ENCODE measurements at places on chromosomes 13 and 19.

- no peak overlapping the region for H3K27ac ChIP-seq
- peak overlapping the region; percentile 73 for H3K4me3 ChIP-seq
- no peaks in the 10 kb centered on the region for H3K36me3 ChIP-seq
- no peak for DNase-seq
Measured at GRCh38 chr19:39083599-39083982, 577 bp upstream of the ACP7 start.

GRCh38 chr13:43143591-43143990 is 120.2 kb downstream of the DNAJC15 start:
- H3K27ac ChIP-seq = no peak overlapping the region
- H3K4me3 ChIP-seq = no peak overlapping the region
- no peaks in the 10 kb centered on the region for H3K27me3 ChIP-seq
- peaks cover 14% of the 10 kb centered on the region for H3K4me1 ChIP-seq
- DNase-seq = no peak
- H3K36me3 ChIP-seq = no peaks in the 10 kb centered on the region

DNA sequence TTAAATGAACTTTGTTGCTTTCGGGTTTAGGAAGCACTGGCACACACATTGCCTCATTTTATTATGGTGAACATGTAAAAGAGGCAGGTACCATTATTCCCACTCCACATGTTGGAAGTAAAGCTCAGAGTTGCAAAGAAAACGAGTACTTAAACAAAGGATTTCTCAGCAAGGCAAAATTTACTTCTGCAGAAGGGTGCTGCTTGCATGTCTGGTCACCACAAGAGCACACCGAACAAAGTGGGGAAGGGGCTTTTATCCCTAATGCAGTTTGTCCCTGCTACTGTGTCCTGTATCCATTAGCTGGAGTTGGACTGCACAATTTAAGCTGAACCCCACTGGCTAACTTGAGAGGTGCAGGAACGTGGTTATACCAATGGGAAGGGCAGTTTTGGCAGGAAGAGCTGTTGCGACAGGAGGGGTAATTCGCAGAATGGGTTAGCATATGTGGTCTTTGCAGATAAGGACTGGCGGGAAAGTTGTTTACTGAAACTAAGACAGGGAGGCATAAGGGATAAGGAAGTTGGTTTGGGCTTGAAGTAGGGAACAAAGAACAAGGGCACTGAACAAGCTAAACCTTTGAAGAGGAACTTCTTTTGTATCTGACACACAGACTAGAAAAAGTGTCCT is 545.5 kb downstream of the UQCRFS1 start:
- DNase-seq = peak; percentile 6
- no peaks in the 10 kb centered on the region for H3K27me3 ChIP-seq
- H3K36me3 ChIP-seq = no peaks in the 10 kb centered on the region
- H3K4me1 ChIP-seq = no peaks in the 10 kb centered on the region
- no peak overlapping the region for H3K4me3 ChIP-seq
- H3K27ac ChIP-seq = no peak overlapping the region

DNA sequence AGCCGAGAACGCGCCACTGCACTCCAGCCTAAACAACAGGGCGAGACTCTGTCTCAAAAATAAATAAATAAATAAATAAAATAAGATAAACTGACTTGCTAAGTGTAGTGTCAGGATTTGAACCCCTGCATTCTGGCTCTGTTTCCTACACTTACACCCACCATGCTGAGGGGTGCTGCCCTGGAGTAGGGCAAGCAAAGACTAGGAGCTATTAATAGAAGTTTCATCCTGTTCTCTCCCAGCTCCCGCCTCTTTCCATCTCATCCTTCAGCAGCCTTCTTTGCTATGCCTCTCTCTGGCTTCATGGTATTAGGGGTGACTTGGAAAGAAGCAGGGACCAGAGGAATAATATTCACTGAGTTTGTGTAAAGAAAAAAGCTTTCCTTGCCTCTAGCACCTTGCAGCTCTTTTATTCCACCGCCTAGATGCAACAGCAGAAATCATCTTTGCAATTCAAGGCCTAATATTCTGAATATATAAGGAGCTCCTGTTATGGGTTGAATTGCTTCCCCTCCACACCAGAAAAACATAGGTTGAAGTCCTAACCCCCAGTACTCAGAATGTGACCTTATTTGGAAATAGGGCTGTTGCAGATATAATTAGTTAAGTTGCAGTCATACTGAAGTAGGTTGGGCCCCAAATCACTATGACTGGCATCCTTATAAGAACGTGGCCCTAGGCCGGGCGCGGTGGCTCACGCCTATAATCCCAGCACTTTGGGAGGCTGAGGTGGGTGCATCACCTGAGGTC is 8.7 kb upstream of the PLAUR start:
- no peaks in the 10 kb centered on the region for H3K27me3 ChIP-seq
- H3K27ac ChIP-seq = no peak overlapping the region
- DNase-seq = no peak
- H3K4me1 ChIP-seq = 0 out of 2 replicates have a peak, but pooled peaks cover 4% of the 10 kb centered on the region
- H3K4me3 ChIP-seq = no peak overlapping the region

GRCh38 chr19:12864721-12865715 is 16.2 kb downstream of the DNASE2 start:
- peaks cover 21% of the 10 kb centered on the region for H3K4me1 ChIP-seq
- H3K27ac ChIP-seq = peak overlapping the region; percentile 72
- H3K27me3 ChIP-seq = no peaks in the 10 kb centered on the region
- H3K36me3 ChIP-seq = no peaks in the 10 kb centered on the region
- no peak for DNase-seq
- no peak overlapping the region for H3K4me3 ChIP-seq

- H3K4me1 ChIP-seq = no peaks in the 10 kb centered on the region
- no peak for DNase-seq
- H3K36me3 ChIP-seq = no peaks in the 10 kb centered on the region
Measured at GRCh38 chr19:48780631-48781391, 25.5 kb downstream of the FGF21 start.

DNA sequence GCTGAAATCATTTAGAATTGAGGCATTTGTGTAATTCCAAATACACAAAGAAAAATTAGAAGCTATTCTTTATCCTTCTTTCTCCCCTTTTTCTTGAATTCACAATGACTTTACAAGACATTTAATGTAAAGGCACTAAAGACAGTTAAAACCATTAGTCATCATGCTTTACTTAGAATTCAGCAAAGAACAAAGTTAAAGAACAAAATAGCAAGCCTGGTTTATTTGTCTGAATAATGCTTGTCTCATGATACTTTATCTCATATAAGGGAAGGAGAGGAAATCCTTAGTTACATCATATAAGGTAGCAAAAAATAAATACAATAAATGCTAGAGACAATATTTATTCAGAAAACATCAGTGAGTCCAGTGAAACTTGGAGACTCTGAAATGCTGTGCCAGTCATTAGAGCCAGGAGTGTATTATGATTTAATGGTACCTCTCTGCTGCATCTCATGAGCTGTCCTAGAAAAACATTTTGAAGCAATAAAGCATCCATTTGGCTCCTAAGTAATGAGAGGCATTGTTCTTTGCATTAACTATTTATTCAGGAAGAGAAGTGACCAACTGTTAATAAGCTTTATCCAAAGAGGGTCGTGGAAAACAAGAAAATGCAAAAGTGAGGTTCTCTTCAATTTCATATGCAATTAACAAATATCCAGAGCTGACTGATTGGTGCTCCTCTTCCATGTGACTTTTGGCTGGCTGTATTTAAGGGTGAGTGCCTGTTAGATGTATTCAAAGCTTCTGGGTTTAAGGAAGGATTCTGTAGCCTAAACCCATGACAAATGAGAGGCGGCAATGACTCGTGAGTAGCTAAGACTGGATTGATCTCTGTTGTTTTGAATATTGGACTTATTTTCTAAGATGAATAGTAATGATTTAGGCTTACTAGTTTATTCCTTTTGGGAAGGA is 105.0 kb downstream of the DGKH start:
- no peaks in the 10 kb centered on the region for H3K4me1 ChIP-seq
- H3K27me3 ChIP-seq = no peaks in the 10 kb centered on the region
- DNase-seq = no peak
- H3K4me3 ChIP-seq = no peak overlapping the region
- no peak overlapping the region for H3K27ac ChIP-seq
- no peaks in the 10 kb centered on the region for H3K36me3 ChIP-seq

GRCh38 chr19:27740396-27740795 is 1472.6 kb downstream of the UQCRFS1 start:
- no peaks in the 10 kb centered on the region for H3K4me1 ChIP-seq
- DNase-seq = no peak
- no peaks in the 10 kb centered on the region for H3K27me3 ChIP-seq

GRCh38 chr19:54298357-54299125 is 14.4 kb downstream of the LILRA5 start:
- no peaks in the 10 kb centered on the region for H3K4me1 ChIP-seq
- H3K27me3 ChIP-seq = no peaks in the 10 kb centered on the region
- no peak overlapping the region for H3K4me3 ChIP-seq
- H3K27ac ChIP-seq = no peak overlapping the region
- no peak for DNase-seq

DNA sequence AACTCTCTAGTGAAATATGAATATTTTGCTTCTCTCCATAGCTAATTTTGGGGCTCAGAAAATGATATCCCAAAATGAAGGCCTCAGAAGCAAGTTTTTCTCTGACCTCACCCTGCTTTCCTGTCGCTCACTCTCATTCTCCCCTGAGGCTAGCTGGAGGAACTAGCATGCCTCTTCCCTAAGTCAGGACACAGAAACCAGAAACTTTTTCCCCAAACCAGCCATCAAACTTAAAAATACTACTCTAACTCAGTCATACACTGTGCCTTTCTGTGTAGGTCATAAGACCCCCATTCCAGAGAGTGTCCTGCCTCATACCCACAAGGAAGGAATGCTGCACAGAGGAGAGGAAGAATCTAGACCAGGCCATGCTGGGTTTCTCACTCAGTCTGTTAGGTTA is 329.6 kb downstream of the PCDH20 start:
- no peaks in the 10 kb centered on the region for H3K36me3 ChIP-seq
- no peak overlapping the region for H3K27ac ChIP-seq
- no peak for DNase-seq
- no peaks in the 10 kb centered on the region for H3K27me3 ChIP-seq
- no peak overlapping the region for H3K4me3 ChIP-seq
- H3K4me1 ChIP-seq = peaks cover 12% of the 10 kb centered on the region

DNA sequence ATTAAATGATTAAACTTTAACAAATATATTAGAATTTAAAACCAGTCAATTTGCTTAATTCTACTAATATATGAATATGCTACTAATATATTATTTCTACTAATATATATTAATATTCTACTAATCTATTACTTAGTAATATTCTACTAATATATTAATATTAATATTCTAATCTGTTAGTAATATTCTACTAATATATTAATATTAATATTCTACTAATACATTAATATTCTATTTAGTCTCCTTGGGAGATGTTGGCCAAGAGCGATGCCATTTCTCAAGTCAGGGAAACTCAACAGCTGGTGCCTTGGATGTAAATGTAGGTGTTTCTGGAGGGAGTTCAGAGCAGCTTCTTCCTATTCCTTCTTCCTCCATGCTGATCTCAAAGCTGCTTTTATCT is 259.2 kb upstream of the TMTC4 start:
- H3K27ac ChIP-seq = no peak overlapping the region
- no peak overlapping the region for H3K4me3 ChIP-seq
- H3K27me3 ChIP-seq = no peaks in the 10 kb centered on the region

GRCh38 chr19:5913739-5914357 is at the start of gene CAPS:
Gene CAPS, plus strand, starts transcription at chr19:5914254. Its CDS starts 153 bp downstream, at chr19:5914407.
- no peaks in the 10 kb centered on the region for H3K4me1 ChIP-seq
- no peaks in the 10 kb centered on the region for H3K27me3 ChIP-seq
- H3K4me3 ChIP-seq = no peak within 1 kb of the TSS
- DNase-seq = no peak

DNA sequence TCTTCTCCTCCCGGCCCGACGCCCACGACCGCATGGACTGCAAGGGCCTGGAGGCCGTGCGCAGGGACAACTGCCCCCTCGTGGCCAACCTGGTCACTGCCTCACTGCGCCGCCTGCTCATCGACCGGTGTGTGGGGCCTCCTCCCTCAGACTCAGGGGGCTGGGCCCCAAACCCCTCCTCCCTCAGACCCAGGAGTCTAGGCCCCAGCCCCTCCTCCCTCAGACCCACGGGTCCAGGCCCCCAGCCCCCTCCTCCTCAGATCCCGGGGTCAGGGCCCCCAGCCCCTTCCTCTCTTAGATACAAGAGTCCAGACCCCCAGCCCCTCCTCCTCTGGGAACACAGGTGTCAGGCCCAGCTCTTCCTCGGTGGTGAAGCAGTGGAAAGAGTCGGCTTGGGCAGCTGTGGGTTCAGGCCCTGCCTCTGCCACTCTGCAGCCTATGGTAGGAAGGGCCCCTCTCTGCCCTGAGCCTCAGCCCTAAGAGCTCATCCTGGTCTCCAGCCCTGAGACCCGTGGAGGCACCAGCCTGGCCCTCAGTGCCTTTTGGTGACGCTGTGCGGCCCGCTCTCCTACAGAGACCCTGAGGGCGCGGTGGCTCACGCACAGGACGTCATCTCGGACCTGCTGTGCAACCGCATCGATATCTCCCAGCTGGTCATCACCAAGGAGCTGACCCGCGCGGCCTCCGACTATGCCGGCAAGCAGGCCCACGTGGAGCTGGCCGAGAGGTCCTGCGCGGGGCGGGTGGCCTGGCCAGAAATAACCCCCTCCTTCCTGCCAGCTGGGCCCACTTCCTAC is 3.7 kb upstream of the SPIB start:
- no peak overlapping the region for H3K4me3 ChIP-seq
- DNase-seq = peak; percentile 93
- no peaks in the 10 kb centered on the region for H3K36me3 ChIP-seq
- no peaks in the 10 kb centered on the region for H3K27me3 ChIP-seq
- peaks cover 11% of the 10 kb centered on the region for H3K4me1 ChIP-seq
- H3K27ac ChIP-seq = 0 out of 2 replicates have a peak overlapping the region, but pooled peaks have one; percentile 26

GRCh38 chr19:3479177-3479833 is 1.0 kb downstream of the SMIM24 start:
- H3K27me3 ChIP-seq = no peaks in the 10 kb centered on the region
- H3K4me3 ChIP-seq = peak overlapping the region; percentile 52
- H3K27ac ChIP-seq = no peak overlapping the region
- H3K36me3 ChIP-seq = no peaks in the 10 kb centered on the region
- peaks cover 11% of the 10 kb centered on the region for H3K4me1 ChIP-seq

GRCh38 chr19:18771328-18772242 is 19.5 kb downstream of the COMP start:
- DNase-seq = peak; percentile 70
- no peak overlapping the region for H3K4me3 ChIP-seq
- H3K4me1 ChIP-seq = no peaks in the 10 kb centered on the region
- H3K36me3 ChIP-seq = no peaks in the 10 kb centered on the region
- H3K27me3 ChIP-seq = peaks cover 91% of the 10 kb centered on the region

- H3K4me1 ChIP-seq = no peaks in the 10 kb centered on the region
- no peak overlapping the region for H3K4me3 ChIP-seq
- no peaks in the 10 kb centered on the region for H3K36me3 ChIP-seq
- DNase-seq = no peak
- H3K27me3 ChIP-seq = no peaks in the 10 kb centered on the region
Measured at GRCh38 chr13:37534181-37534580, 64.4 kb downstream of the POSTN start.

DNA sequence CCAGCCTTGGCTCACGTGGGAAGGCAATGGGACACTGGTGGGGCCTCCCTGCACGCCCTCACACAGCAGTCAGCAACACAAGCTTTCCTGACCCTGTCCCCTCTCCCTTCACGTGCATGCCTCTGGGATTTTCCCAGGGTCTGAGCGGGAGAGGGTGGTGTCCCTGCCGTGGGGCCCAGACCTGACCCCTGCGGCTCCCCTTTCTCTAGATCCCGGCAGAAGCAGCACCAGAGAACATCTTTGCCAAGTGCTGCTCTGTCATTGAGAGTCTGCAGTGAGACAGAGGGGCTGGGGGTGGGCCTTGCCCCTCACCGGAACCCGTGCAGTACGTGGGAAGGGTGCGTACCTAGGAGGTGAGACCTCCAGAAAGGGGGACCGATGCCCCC is 12.6 kb downstream of the KHSRP start:
- no peaks in the 10 kb centered on the region for H3K27me3 ChIP-seq
- H3K4me1 ChIP-seq = peaks cover 10% of the 10 kb centered on the region
- H3K4me3 ChIP-seq = no peak overlapping the region
